Vagina (tissue), 2 donors: ENCODE measurements at places on chromosomes 16 and 17. TPM values are rescaled to one million over a fixed set of nuclear protein-coding genes. Genes with fewer than 3 reads are reported as not detected.

VMO1 gene
- 12.5 TPM for total RNA-seq

ADCY9 gene
- total RNA-seq = 16.9 TPM

CES5A gene
- total RNA-seq = not detected

DPEP1 gene
- not detected for total RNA-seq

SYT17 gene
- 13.3 TPM for total RNA-seq

CLEC19A gene
- total RNA-seq = not detected

OR1A1 gene
- total RNA-seq = not detected

MT1A gene
- 110 TPM for total RNA-seq

GH2 gene
- total RNA-seq = not detected

GCGR gene
- total RNA-seq = not detected

ZG16B gene
- total RNA-seq = 11.3 TPM

DNA sequence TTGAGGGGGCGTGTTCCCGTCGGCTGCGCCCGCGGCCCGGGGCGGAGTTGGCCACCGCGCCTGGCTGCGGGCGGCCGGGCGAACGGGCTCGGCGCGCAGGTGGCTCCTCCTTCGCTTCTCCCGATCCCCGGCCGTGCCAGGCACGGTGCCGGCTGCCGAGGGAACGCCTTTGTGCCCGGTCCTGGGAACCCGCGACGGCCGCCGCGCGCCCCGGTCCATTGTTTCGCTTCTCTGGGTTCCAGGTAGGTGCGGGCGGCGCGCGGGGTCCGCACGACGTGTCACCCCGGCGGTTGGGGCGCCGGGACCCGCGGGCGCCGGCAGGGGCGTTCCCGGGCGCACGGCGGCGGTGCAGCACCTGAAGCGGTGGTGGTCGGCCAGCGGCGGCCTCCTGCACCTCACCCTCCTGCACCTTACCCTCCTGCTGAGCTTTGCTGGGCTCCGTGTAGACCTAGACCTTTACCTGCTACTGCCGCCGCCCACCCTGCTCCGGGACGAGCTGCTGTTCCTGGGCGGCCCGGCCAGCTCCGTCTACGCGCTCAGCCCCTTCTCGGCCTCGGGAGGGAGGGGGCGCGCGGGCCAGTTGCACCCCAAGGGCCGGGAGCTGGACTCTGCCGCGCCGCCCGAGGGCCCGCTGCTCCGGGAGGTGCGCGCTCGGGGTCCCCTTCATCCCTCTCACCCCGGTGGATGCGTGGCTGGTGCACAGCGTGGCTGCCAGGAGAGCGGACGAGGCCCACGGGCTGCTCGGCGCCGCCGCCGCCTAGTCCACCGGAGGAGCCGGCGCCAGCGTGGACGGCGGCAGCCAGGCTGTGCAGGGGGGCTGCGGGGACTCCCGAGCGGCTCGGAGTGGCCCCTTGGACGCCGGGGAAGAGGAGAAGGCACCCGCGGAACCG is 99.9 kb downstream of the EFCAB13 start:
- H3K4me3 ChIP-seq = peak overlapping the region; percentile 48
- no peak overlapping the region for H3K27ac ChIP-seq
- H3K36me3 ChIP-seq = no peaks in the 10 kb centered on the region
- DNase-seq = no peak
- H3K4me1 ChIP-seq = peaks cover 8% of the 10 kb centered on the region

GRCh38 chr17:40072040-40072734 is 9.4 kb downstream of the THRA start:
- peak overlapping the region; percentile 99 for H3K27ac ChIP-seq
- peak overlapping the region; percentile 51 for H3K4me3 ChIP-seq
- peaks cover 95% of the 10 kb centered on the region for H3K4me1 ChIP-seq
- H3K27me3 ChIP-seq = no peaks in the 10 kb centered on the region
- DNase-seq = no peak
- H3K36me3 ChIP-seq = no peaks in the 10 kb centered on the region

- H3K4me3 ChIP-seq = no peak overlapping the region
- H3K27ac ChIP-seq = no peak overlapping the region
- no peak for DNase-seq
- H3K4me1 ChIP-seq = no peaks in the 10 kb centered on the region
- H3K36me3 ChIP-seq = no peaks in the 10 kb centered on the region
Observed at GRCh38 chr17:58421711-58422110, 4.4 kb upstream of the RNF43 start.

GRCh38 chr16:81170824-81171223 is 67.7 kb upstream of the BCO1 start:
- DNase-seq = no peak
- H3K4me3 ChIP-seq = no peak overlapping the region
- H3K4me1 ChIP-seq = no peaks in the 10 kb centered on the region
- no peaks in the 10 kb centered on the region for H3K36me3 ChIP-seq

- H3K27me3 ChIP-seq = no peaks in the 10 kb centered on the region
- DNase-seq = no peak
- H3K27ac ChIP-seq = no peak overlapping the region
Observed at GRCh38 chr16:3580686-3581085, 3.5 kb upstream of the NLRC3 start.

DNA sequence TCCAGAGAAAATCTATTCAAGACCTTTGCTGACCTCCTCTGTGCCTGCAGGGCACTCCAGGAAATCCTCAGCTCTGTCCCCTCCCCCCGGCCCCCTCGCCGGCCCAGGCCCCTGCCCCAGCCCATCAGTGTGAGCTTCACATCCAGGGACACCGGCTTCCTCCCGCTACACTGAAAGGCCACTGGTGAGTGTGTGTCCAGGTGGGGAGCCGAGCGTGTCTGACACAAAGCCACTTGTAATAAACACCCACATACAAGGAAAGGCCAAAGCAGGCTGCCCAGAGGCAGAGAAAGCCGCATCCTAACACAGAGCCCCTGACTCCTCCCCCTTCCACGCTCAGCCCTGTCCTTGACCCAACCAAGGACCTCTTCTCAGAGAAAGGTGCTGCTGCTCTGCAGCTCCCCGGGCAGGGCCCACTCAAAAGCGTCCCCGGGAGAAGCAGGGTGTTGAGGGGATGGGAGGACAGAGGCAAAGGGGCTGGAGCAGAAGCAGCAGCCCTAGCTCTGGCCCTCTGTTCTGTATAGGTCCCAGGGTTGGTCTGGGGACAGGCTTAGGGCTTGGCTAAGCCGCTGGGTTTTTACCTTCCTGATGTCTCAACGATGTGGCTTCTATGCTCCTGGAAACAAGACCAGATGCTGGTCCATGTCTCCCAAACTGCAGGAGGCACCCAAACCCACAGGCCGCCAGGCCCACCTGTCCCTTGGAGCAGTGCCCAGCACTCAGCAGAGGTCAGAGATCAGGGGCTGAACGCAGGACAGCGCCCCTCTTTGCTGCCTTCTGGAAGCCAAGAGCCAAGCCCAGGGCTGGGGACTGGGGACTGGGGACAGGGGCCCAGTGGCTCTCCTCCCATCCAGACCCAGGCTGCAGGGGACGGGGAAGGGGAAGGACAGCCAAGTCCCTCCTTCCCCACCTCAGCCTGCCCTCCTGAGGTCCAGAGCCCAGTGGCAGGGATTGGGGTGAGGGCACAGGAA is 15.3 kb downstream of the MNT start:
- peaks cover 25% of the 10 kb centered on the region for H3K4me1 ChIP-seq
- H3K4me3 ChIP-seq = no peak overlapping the region
- peaks cover 25% of the 10 kb centered on the region for H3K36me3 ChIP-seq
- DNase-seq = no peak
- no peak overlapping the region for H3K27ac ChIP-seq

- no peak overlapping the region for H3K4me3 ChIP-seq
- no peaks in the 10 kb centered on the region for H3K27me3 ChIP-seq
- H3K36me3 ChIP-seq = no peaks in the 10 kb centered on the region
- DNase-seq = no peak
- no peak overlapping the region for H3K27ac ChIP-seq
Observed at GRCh38 chr17:69524854-69525253, 110.4 kb downstream of the MAP2K6 start.

DNA sequence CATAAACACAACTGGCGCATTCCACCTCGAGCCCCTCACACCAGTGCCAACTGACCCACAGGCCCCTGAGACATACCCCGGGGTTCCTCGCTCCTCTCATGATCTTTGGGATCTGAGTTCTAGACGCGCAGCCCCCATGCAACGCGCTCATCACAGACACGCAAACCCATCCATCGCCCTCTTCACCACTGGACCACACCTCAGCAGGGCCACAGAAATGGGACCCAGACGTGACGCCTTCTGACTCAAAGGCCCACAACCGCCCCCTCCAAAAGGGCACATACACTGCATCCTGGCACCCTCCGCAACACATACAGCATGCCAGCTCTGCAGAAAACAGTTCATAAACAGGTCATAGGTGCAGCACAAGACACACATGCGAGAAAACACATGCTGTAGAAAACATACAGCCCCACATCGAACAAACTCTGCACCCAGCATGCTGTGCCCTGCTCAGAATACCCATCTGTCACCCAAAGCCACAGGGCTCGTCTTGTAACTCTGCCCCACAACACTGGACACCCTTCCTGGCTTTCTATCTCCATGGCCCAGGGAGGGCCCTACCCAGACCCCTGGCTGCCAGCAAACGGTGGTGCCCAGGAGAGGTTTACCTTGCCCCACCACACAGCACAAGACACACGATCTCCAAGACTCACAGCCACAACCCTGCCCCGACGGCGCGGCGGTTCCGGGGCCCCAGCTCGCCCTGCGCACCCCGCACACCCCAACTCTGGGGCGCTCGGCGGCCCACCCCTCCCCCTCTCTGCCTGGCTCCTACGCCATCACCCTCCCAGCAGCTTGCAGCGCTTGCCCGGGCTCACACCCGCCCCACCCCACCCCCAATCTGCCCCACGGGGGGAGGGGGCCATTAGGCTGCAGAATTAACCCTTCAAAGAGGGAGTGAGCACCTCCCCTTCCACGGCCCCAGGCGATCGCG is 887 bp downstream of the ZBTB4 start:
- peak overlapping the region; percentile 100 for H3K27ac ChIP-seq
- DNase-seq = no peak
- H3K4me3 ChIP-seq = peak overlapping the region; percentile 89
- peaks cover 79% of the 10 kb centered on the region for H3K4me1 ChIP-seq
- no peaks in the 10 kb centered on the region for H3K27me3 ChIP-seq

DNA sequence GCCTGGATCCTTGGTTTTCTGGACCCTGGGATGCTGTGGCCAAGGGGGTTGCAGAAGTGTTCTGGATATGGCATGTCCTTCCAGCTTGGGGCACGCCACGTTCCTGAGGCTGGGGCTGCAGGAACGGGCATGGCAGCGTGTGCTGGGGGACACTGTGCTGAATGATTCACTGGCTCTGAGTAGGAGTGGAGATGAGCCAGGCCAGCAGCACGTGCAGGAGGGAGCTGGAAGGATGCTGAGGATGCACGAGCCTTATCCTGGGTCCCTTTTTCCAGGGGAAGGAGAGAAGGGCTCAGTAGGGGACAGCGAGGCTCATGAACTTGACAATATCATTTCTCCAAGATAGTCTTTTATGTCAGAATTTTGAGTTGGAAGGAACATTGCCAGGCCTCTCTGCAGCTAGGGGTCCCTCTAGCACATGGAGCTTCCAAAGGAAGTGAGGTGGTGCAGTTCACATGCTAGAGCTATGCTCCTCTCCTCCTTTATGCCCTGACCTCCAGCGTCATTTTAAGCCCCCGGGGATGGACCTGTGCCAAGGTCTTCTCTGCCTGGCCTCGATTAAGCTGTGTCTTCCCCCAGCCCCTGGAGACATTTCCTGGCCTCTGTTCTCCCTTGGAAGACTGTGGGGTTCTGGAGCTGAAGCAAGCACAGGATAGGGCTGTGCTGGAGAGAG is 125.9 kb downstream of the OR1D5 start:
- H3K4me1 ChIP-seq = peaks cover 10% of the 10 kb centered on the region
- no peak overlapping the region for H3K4me3 ChIP-seq
- H3K27ac ChIP-seq = no peak overlapping the region
- no peaks in the 10 kb centered on the region for H3K27me3 ChIP-seq

- H3K27ac ChIP-seq = no peak overlapping the region
- no peak overlapping the region for H3K4me3 ChIP-seq
- H3K4me1 ChIP-seq = no peaks in the 10 kb centered on the region
- H3K27me3 ChIP-seq = no peaks in the 10 kb centered on the region
- no peaks in the 10 kb centered on the region for H3K36me3 ChIP-seq
Observed at GRCh38 chr17:68973098-68973846, 18.1 kb upstream of the ABCA8 start.

DNA sequence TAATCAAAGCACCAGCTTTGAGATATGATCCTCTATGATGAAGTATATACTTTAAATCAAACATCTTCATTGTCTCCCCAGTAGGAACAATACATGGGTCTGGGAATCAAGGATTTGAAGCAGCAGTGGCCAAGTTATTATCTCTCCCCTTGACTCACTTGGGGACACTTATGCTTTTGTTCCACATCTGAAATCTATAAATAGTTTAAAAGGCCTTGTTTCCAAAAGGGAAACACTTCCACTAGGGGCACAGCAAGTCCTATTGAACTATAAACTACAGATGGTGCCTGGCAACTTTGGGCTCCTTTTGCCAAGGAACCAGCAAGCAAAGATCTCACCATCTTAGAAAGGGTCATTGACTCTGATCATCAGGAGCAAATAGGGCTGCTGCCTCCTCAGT is 16.0 kb upstream of the CEP112 start:
- H3K27ac ChIP-seq = no peak overlapping the region
- no peak overlapping the region for H3K4me3 ChIP-seq
- no peaks in the 10 kb centered on the region for H3K36me3 ChIP-seq
- no peaks in the 10 kb centered on the region for H3K27me3 ChIP-seq
- no peaks in the 10 kb centered on the region for H3K4me1 ChIP-seq

- H3K27me3 ChIP-seq = no peaks in the 10 kb centered on the region
- H3K4me3 ChIP-seq = no peak overlapping the region
- H3K27ac ChIP-seq = no peak overlapping the region
- no peaks in the 10 kb centered on the region for H3K4me1 ChIP-seq
- no peak for DNase-seq
- no peaks in the 10 kb centered on the region for H3K36me3 ChIP-seq
Observed at GRCh38 chr17:42937712-42938596, 26.3 kb downstream of the AARSD1 start.

GRCh38 chr16:15450624-15451023 is 16.2 kb downstream of the BMERB1 start:
- no peak overlapping the region for H3K4me3 ChIP-seq
- no peaks in the 10 kb centered on the region for H3K36me3 ChIP-seq
- H3K27me3 ChIP-seq = no peaks in the 10 kb centered on the region

GRCh38 chr16:48225456-48225855 is 18.6 kb upstream of the LONP2 start:
- no peaks in the 10 kb centered on the region for H3K4me1 ChIP-seq
- H3K36me3 ChIP-seq = no peaks in the 10 kb centered on the region
- H3K27ac ChIP-seq = no peak overlapping the region
- H3K4me3 ChIP-seq = no peak overlapping the region
- DNase-seq = no peak

- no peak overlapping the region for H3K27ac ChIP-seq
- H3K4me3 ChIP-seq = no peak overlapping the region
- DNase-seq = no peak
- no peaks in the 10 kb centered on the region for H3K27me3 ChIP-seq
- H3K4me1 ChIP-seq = no peaks in the 10 kb centered on the region
Observed at GRCh38 chr17:42878123-42878880, 22.3 kb upstream of the G6PC1 start.

DNA sequence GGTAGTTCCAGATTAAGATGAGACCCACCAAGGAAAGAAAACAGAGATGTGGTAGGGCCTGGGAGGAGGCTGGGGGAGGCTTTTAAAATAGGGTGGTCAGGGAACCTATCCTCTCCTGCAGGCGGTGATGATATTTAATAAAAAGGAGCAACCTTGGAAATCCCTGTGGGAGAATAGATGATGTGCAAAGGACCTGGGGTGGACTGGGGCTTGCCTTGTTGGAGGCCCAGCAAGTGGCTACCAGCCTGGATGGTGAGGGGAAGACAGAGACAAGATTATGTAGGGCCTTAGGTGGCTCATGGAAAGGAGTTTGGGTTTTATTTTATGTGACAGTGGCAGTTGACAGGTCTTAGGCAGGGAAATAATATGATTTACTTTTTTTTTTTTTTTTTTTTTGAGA is 1.8 kb downstream of the POLR3E start:
- peaks cover 25% of the 10 kb centered on the region for H3K4me1 ChIP-seq
- peaks cover 14% of the 10 kb centered on the region for H3K36me3 ChIP-seq
- no peak for DNase-seq
- H3K27me3 ChIP-seq = no peaks in the 10 kb centered on the region
- peak overlapping the region; percentile 97 for H3K27ac ChIP-seq
- no peak overlapping the region for H3K4me3 ChIP-seq
